ENCODE measurements at places on chromosomes 3 and 15. TPM values are rescaled to one million over a fixed set of nuclear protein-coding genes. Genes with fewer than 3 reads are reported as not detected.

STAB1 gene
- total RNA-seq: 2.9 TPM

TGM4 gene
- total RNA-seq: not detected

CNTN6 gene
- under 0.01 TPM for total RNA-seq

CACNA2D2 gene
- total RNA-seq: not detected

FBXL2 gene
- total RNA-seq: 10.0 TPM

POPDC2 gene
- total RNA-seq: 0.56 TPM

Measured in regular cardiac myocyte (primary cell).